Temporal lobe (tissue), 4 donors: ENCODE measurements at places on chromosomes 6 and 20. TPM values are rescaled to one million over a fixed set of nuclear protein-coding genes. Genes with fewer than 3 reads are reported as not detected.

SLC16A10 gene
- total RNA-seq, result 7.6 TPM

RMND1 gene
- 28.8 TPM for total RNA-seq

INSM1 gene
- total RNA-seq, result 13.3 TPM

FOXF2 gene
- total RNA-seq, result 1.2 TPM

PXMP4 gene
- 9.1 TPM for total RNA-seq

PGC gene
- total RNA-seq, result 0.49 TPM

WFDC5 gene
- not detected for total RNA-seq

ARG1 gene
- 1.2 TPM for total RNA-seq

SEL1L2 gene
- total RNA-seq, result under 0.01 TPM

PLCB1 gene
- total RNA-seq, result 51.1 TPM

DEF6 gene
- total RNA-seq, result 0.49 TPM

DEFB124 gene
- total RNA-seq, result not detected
